ENCODE measurements at places on chromosomes 5 and 9.

- DNase-seq = no peak
Measured at GRCh38 chr5:178996156-178996555, 1.0 kb upstream of the GRM6 start.

GRCh38 chr9:127974769-127975261 is 6.0 kb downstream of the EEIG1 start:
- DNase-seq = no peak

- no peak for DNase-seq
Measured at GRCh38 chr5:115392611-115393010, 96.2 kb upstream of the CCDC112 start.

- DNase-seq = no peak
Measured at GRCh38 chr9:99509900-99510535, 287.9 kb downstream of the SEC61B start.
